ENCODE measurements at places on chromosomes 13 and 19. TPM values are rescaled to one million over a fixed set of nuclear protein-coding genes. Genes with fewer than 3 reads are reported as not detected.

- no peaks in the 10 kb centered on the region for H3K27me3 ChIP-seq
- no peak for DNase-seq
- peaks cover 11% of the 10 kb centered on the region for H3K36me3 ChIP-seq
- H3K4me3 ChIP-seq: no peak overlapping the region
- peaks cover 52% of the 10 kb centered on the region for H3K4me1 ChIP-seq
Observed at GRCh38 chr19:17081672-17082630, 6.4 kb downstream of the MYO9B start.

GRCh38 chr19:32308431-32309077 is 36.9 kb upstream of the ZNF507 start:
- H3K4me1 ChIP-seq: no peaks in the 10 kb centered on the region
- peaks cover 20% of the 10 kb centered on the region for H3K27me3 ChIP-seq
- peaks cover under 1% of the 10 kb centered on the region for H3K36me3 ChIP-seq
- no peak overlapping the region for H3K27ac ChIP-seq
- H3K4me3 ChIP-seq: no peak overlapping the region

DNA sequence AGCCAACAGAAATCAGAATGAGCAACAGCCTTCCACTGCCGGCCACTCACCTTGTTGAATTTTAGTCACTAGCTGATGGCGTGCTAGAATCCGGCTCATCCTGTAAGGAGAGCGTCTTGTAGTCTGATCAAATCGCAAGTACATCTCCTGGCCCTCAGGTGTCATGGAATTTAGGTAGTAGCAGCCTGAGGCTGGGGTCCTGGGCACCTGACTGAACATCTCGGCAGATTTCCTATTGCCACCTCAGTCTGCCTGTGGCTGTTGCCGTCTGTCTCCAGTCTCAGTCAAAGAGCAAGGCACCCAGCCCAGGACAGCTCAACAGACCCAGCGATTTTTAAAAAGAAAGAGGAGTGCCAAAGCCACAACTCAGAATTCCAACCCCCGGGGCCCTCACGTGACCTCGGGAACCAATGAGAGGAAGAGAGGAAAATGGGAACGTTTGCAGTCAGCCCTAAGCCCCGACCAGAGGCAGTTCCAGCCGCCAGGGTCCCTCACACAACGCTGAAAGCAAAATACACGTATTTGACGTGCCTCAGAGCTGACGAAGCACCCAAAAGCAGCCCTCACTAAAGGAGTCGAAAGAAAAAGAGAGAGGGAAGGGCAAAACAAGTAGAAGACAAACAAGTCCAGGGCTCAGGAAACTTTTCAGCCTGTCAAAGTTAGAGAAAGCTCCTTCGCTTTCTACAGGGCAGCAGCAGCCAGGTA is at the start of gene STARD13:
TSS of gene STARD13 (minus strand) at position 336 of the 705 bp plus-strand sequence. CDS start at position 219, 117 bp downstream.
- peaks cover 4% of the 10 kb centered on the region for H3K27me3 ChIP-seq
- H3K4me3 ChIP-seq: peak within 1 kb of the TSS; percentile 99

DNA sequence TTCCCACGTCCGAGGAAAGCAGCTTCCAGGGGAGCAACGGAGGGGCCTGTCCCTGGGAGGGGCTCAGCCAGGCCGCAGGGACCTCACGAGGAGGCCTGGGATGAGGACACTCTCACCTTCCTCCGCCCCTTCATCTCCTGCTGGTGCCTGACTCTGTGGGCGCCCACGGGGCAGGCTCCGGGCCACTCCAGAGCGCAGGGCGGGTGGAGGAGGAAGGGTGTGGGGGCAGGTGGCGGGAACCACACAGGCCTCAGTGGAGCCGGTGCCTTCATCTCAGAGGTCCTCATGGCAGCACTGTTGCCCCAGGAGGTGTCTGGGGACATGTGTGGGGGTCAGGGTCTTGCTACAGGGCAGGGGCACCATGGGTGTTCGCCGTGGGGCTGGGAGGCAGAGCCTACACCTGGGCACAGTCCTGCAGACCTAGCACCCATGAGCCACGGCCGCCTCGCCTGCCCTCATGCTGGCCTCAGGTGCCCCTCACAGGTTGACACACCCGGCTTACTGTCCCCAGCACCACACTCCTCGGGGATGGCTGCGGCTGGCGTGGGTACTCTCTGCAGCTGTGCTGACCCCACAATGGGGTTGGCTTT is 10.1 kb upstream of the TMEM255B start:
- H3K4me1 ChIP-seq: no peaks in the 10 kb centered on the region
- no peak overlapping the region for H3K27ac ChIP-seq
- H3K36me3 ChIP-seq: peaks cover 15% of the 10 kb centered on the region
- H3K27me3 ChIP-seq: peaks cover 7% of the 10 kb centered on the region

DNA sequence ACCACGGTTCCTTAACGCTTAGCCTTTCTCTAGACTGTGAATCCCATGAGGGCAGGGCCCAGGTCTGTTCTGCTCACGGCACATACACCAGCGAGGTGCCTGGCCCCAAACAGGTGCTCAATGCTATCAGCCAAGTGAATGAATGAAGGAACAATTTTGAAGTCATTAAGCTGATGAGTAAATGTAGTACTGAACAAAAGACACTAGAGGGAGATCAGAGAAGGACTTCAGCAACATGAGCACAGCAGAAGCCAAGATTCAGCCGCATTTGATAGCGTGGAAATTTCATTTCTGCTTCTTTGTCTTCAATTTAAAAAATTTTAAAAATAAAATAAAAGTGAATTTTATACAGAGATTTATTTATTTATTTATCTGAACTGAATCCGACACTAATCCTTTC is 20.1 kb upstream of the MYO16 start:
- no peaks in the 10 kb centered on the region for H3K36me3 ChIP-seq
- H3K27me3 ChIP-seq: no peaks in the 10 kb centered on the region
- no peak for DNase-seq
- H3K4me3 ChIP-seq: no peak overlapping the region

- H3K27me3 ChIP-seq: peaks cover 2% of the 10 kb centered on the region
- no peaks in the 10 kb centered on the region for H3K36me3 ChIP-seq
- no peak overlapping the region for H3K4me3 ChIP-seq
- H3K27ac ChIP-seq: no peak overlapping the region
Observed at GRCh38 chr19:30208436-30209060, 163.6 kb upstream of the ZNF536 start.

DNA sequence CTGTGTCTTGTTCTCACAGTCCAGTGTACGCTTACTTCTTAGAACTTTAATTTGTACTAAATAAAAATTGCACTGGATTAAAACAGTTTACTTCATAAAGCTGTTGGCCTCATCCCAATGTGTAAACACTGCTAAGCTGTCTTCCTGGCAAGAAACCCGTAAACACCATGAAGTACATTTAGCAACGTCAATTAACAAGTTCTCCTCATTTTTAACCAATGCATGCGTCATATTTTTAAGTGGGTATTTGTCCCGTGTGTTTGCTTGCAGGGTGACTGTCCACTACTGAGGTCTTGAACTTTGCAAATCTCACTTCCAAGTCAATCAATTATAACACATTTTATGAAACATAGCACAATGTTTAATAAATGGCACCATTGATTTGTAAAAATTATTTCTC is 28.2 kb downstream of the LAIR2 start:
- no peaks in the 10 kb centered on the region for H3K36me3 ChIP-seq
- H3K27me3 ChIP-seq: no peaks in the 10 kb centered on the region
- no peak overlapping the region for H3K4me3 ChIP-seq
- H3K4me1 ChIP-seq: no peaks in the 10 kb centered on the region
- H3K27ac ChIP-seq: no peak overlapping the region

DNA sequence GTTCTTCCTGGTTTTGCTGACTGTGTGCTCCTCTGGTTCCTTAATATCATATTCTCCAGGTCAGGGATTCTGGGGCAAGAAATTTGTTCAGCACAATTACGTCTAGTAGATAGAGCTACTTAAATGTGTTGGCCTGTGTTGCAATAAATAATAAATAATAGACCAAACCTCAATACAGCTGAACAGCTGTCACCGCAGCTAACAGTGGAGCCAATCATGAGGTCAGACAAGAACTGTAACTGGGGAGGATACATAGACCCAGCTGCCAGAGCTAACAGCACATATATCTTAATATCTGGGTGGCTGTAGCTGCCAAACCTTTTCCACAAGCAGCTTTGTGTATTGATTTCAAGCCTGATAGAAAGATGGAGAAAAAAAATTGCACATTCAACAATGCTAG is 1596.3 kb upstream of the PCDH20 start:
- peaks cover 7% of the 10 kb centered on the region for H3K36me3 ChIP-seq
- H3K27me3 ChIP-seq: no peaks in the 10 kb centered on the region
- no peak for DNase-seq
- H3K4me3 ChIP-seq: no peak overlapping the region
- H3K4me1 ChIP-seq: no peaks in the 10 kb centered on the region

DNA sequence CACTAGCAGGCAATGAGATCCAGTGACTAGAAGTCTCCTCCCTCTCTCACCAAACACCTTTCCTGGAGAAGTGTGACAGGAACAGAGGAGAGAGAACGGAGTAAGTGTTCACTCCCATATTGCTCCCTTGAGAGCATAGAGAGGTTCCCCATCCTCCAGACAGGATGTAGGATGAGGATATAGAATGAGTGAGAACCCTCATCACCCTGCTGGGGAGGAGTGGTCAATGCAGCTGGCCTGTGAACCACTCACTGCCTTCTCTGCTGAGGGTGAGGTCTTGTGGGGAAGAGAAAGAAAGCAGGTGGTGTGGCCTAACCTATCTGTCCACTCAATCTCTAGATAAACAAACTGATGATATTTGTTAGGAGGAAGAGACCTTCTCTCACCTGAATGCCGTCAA is 386.6 kb downstream of the PCDH20 start:
- no peaks in the 10 kb centered on the region for H3K36me3 ChIP-seq
- H3K4me3 ChIP-seq: no peak overlapping the region
- H3K4me1 ChIP-seq: no peaks in the 10 kb centered on the region
- H3K27me3 ChIP-seq: no peaks in the 10 kb centered on the region
- no peak overlapping the region for H3K27ac ChIP-seq

DNA sequence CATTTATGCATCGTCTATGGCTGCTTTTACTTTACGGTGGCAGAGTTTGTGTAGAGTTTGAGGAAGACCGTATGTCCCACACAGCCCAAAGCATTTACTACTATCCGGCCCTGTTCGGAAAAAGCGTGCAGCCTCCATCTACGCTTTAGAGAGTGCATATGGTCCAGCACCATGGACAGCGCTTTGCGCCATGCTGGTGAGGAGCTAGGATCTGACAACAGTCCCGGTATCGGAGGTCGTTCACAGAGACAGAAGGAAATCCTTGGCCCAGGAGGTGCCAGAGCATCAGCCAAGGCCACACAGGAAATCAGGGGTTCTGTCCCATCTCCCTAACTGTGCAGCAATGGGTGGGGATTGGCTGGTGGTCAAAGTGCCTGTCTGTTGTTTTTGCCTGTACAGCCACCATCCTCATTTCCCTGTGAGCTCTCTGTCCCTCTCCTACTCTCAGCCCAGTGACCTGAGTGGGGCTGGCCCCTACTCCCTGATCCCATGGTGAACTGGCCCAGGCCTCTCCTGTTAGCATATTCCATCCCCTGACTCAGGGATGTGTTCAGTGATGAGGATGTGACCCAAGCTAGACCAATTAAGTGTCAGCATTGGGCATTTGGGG is 16.2 kb upstream of the PRODH2 start:
- H3K27me3 ChIP-seq: peaks cover 14% of the 10 kb centered on the region
- H3K4me3 ChIP-seq: no peak overlapping the region
- H3K4me1 ChIP-seq: no peaks in the 10 kb centered on the region
- H3K27ac ChIP-seq: no peak overlapping the region
- DNase-seq: peak; percentile 27

GRCh38 chr13:102504002-102504401 is 92.8 kb upstream of the TPP2 start:
- no peak overlapping the region for H3K27ac ChIP-seq
- DNase-seq: no peak
- no peaks in the 10 kb centered on the region for H3K4me1 ChIP-seq
- no peak overlapping the region for H3K4me3 ChIP-seq
- H3K36me3 ChIP-seq: no peaks in the 10 kb centered on the region

DNA sequence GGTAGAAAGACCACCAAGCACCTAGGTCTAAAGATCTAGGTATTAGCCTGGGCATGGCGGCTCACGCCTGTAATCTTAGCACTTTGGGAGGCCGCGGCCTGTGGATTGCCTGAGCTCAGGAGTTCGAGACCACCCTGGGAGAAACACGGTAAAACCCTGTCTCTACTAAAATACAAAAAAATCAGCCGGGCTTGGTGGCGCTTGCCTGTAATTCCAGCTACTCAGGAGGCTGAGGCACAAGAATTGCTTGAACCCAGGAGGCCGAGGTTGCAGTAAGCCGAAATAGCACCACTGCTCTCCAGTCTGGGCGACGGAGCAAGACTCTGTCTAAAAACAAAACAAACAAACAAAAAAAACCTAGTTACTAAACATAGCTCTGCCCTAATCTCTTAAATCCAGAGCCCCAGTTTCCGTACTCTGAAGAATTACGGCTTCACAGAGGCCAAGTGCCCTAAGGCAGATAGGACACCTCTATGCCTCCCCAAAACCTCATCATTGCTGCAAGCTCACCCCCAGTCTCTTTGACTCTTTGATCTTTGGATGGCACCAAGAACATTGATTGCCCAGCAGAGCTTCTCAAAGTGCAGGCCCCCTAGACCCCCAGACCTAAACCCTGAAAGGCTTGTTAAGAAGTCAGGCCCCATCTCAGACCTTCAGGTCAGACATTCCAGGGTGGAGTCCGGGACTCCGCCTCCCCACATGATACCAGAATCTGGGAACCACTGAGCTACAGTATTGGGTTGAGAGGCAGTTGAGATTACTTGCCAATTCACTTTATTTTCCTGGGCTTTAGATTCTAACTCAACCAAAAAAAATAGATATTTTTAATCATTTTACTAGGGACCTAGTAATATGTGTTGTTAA is 2.8 kb downstream of the COL4A2 start:
- H3K27me3 ChIP-seq: peaks cover 2% of the 10 kb centered on the region
- peak overlapping the region; percentile 99 for H3K4me3 ChIP-seq
- H3K36me3 ChIP-seq: peaks cover 25% of the 10 kb centered on the region

DNA sequence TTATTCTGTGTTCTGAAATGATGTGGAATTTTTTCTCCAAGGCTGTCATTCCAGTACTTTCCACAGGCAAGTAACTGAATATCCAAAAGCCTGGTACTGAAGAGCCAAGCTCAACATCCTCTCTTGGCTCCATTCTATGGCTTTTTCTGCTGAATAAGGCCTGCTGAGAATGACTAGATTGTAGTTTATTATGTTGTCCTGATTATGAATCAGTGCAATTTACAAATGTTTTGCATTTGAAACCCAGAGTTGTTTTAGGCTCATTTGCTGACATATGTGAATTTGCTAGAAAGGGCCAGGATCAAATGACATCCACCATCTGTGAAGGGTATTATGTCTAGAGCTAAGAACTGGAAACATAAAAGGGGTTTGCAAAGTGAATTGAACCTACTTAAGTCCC is 596.6 kb downstream of the KCTD12 start:
- 0 out of 2 replicates have a peak, but pooled peaks cover 4% of the 10 kb centered on the region for H3K36me3 ChIP-seq
- H3K4me1 ChIP-seq: no peaks in the 10 kb centered on the region
- no peaks in the 10 kb centered on the region for H3K27me3 ChIP-seq
- no peak for DNase-seq
- no peak overlapping the region for H3K27ac ChIP-seq
- no peak overlapping the region for H3K4me3 ChIP-seq

The KCNC3 gene
- total RNA-seq: not detected

The B3GNT3 gene
- total RNA-seq: not detected

The DDA1 gene
- 93.1 TPM for total RNA-seq

The PNKP gene
- total RNA-seq: 50.1 TPM

The TNFRSF19 gene
- total RNA-seq: 6.2 TPM

The KIR3DL2 gene
- total RNA-seq: not detected

The PSG5 gene
- 28.5 TPM for total RNA-seq

The TBXA2R gene
- 7.4 TPM for total RNA-seq

The ECSIT gene
- 22.1 TPM for total RNA-seq

The CYP4F22 gene
- total RNA-seq: not detected

The TPRX2 gene
- total RNA-seq: not detected

Data from HFFc6 (cell line).